Liver (tissue), 10 donors: ENCODE measurements at places on chromosomes 7 and 10.

DNA sequence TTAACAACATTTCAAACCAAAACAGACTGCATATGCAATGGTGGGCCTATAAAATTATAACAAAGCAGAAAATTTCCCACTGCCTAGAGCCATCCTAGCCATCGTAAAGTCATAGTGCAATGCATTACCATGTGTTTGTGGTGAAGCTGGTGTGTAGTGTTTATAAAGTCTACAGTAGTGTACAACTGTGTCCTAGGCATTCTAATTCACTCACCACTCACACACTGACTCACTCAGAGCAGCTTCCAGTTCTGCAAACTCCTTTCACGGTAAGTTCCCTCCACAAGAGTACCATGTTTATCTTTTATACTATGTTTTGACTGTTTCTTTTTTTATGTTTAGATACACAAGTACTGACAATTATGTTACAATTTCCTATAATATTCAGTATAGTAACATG is 1104.1 kb upstream of the PHF14 start:
- no peak for DNase-seq

DNA sequence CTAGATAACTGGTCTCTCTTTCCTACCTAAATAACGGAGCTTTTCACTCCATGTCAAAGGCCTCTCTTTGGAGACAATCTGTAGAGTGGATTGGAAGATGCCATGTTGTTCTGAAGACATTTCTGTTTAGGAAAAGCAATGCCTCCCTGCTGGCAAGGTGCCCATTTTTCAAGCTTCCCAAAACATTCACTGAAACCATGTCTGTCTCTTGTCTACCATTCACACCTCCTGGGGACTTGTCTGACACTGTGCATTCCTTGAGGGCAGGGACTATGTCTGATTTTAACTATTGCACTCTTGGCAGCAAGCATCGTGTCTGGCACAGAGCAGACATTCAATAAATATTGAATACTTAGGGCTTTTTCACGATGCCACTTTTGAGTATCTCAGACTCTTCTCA is 528.9 kb upstream of the NRP1 start:
- no peak for DNase-seq

GRCh38 chr7:128931965-128932861 is 5.5 kb upstream of the IRF5 start:
- DNase-seq: no peak

- no peak for DNase-seq
Observed at GRCh38 chr7:43850348-43851116, 18.8 kb downstream of the MRPS24 start.

DNA sequence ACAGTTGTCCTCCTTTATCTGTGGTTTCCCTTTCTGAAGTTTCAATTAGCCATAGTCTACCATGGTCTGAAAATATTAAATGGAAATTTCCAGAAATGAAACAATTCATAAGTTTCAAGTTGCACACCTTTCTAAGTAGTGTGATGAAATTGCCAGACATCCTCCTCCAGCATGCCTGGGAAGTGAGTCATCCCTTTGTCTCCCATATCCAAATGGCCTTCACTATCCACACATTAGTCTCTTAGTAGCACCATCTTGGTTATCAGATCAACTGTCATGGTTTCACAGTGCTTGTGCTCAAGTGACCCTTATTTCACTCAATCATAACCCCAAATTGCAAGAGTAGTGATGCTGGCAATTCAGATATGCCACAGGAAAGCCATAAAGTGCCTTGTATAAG is 83.4 kb upstream of the PPP1R9A start:
- no peak for DNase-seq

DNA sequence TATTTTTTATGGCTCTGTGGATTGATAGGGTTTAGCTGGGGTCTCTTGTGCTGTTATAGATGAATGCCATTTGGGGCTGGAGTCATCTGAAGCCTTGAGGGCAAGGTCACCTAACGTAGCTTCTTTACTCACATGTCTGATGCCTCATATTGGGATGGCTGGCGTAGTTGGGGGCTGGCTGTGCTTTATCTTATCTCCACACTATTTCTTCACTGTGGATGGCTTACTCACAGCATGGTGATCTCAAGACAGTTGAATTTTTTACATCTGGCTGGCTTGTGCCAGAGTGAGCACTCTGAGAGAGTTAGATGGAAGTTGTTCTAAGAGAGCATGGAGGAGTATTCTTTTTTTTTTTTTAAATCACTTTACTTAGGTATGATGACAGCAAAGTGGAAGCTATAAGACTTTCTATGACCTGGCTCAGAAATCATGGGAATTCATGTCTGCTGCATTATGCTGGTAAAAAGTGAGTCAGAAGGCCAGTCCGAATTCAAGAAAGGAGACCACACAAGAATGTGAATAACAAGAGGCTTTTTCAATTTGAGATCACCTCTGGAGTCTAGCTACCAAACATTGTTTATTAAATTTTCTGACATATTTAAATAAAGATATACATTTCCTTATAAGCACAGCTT is 252.4 kb upstream of the TPK1 start:
- no peak for DNase-seq

DNA sequence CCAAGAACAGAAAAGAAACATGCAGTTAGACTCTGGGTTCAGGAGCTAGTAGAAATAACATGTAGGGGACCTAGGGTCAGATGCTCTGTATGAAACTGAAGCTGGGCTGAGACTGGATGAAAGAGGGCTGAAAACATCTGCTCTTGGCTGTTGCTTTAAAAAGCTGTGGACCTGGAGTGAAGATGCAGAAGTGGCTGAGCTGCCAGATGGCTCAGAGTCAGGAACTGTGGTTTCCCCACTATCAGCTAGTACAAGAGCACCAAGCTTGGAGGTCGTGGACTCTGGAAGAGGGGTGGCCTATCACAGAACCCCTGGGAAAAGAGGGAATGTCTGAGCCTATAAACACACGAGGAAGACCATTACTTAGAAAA is 5.9 kb downstream of the ADK start:
- DNase-seq: no peak

DNA sequence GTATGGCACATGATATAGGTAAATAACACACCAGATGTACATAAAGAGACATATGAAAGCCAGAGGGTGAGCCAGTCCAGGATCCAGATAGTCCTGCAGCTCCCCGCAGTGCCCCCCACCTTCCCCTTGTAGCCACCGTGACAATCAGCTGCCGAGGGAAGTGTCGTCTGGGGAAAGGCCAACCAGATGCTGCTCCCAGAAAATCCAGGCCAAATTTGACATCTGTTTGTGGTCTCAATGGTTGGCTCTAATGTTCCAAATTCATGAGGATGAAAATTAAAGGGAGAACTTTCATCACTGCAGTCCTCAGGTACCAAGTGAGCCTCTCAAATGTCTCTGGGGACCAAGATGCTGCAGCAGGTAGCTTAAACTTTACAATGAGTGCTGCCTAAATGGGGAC is 210.3 kb downstream of the PTEN start:
- DNase-seq: no peak

GRCh38 chr10:123451618-123452245 is 214.4 kb upstream of the GPR26 start:
- no peak for DNase-seq

- DNase-seq: no peak
Observed at GRCh38 chr7:74527842-74528241, 74.1 kb downstream of the GTF2IRD1 start.

DNA sequence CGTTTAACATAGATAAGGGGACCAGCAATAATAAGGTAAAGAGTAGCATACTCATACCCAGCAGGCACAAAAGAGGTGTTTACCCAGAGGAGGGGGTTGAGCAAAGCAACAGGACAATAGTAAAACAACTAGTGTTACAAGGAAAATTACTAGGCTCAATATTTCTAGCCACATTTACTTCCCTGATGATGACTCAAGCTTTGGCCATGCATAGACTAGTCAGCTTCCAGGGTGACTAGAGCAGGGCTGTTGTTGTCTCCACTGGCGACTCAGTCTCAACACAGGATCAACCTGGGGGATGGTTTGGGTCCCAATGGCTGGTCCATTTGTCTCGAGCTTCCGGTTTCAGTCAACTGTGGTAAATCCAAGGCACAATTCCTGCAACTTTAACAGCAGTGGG is 217.7 kb upstream of the KCND2 start:
- DNase-seq: no peak

DNA sequence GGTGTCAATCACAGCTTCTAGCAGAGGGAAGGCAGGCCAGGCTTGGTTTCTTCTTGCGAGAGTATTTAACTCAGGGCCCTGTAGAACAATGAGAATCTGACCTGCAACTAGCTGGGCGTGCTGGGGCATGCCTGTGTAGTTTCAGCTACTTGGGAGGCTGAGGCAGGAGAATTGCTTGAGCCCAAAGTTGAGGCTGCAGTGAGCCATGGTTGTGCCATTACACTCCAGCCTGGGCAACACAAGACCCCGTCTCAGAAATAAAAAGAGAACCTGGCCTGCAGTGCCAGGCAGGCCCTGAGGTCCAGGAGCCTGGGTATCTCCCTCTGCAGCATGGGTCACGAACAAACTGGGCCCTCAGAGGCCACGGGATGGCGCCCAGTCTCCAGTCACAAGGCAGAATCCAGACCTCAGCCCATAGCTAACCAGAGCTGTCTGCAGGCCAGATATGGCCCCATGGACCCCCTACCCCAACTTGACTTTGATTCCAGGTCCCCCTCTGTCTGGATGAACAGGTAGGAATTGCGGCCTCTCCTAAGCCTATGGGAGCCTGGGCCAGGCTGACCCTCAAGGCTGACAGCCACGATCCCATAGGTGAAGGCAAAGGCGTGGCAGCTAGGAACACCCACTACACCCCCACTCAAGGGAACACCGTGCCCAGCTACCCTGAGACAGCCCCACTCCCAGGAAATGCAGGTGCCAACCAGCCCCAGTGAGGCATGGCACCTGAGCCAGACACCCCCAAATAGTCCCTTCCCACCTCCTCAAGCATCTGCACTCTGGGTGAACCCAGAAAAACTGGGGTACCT is 102.7 kb upstream of the TNRC18 start:
- DNase-seq: no peak

GRCh38 chr7:84043661-84044191 is 150.9 kb downstream of the SEMA3A start:
- no peak for DNase-seq

GRCh38 chr10:112721080-112721698 is 228.9 kb upstream of the TCF7L2 start:
- DNase-seq: no peak

DNA sequence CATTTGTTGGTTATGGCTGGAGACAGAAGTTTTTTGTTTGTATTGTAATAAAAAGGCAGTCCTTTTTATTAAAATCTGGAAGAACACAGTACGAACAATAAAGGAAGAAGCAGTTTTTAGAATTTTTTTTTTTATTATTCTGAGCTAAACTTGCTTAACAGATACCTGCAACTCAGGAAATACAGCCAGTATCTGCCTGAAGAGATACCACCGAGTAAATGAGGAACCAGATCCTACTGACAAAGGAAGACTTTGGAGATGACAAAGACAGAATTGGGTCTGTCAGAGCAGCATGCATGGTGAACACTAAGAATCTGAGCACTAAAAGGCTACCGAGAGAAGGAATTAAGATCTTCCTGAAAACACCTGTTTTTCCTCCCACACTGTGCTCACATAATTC is 1335.9 kb upstream of the SORCS1 start:
- DNase-seq: no peak

- DNase-seq: no peak
Observed at GRCh38 chr10:82071231-82071630, 196.2 kb downstream of the NRG3 start.

- no peak for DNase-seq
Observed at GRCh38 chr7:94061326-94061725, 57.2 kb upstream of the BET1 start.

- no peak for DNase-seq
Observed at GRCh38 chr10:34498821-34499220, 316.3 kb downstream of the PARD3 start.

DNA sequence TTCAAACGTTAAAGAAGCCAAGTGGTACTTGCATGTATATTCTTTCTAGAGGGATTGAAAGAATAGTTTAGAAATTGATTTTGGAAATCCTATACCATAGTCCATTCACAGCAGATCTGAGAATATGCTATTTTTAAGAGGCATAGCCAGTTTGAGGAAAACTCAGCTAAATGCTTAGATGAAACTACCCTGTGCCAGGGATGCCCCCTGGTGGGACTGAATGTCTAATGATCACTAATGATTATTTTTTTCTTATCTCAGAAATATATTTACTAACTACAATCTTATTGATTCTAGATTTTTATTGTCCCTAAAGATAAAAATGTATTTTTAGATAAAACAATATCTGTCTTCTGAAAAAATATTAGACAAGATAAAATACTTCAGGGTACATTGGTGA is 844.9 kb upstream of the PHF14 start:
- no peak for DNase-seq

DNA sequence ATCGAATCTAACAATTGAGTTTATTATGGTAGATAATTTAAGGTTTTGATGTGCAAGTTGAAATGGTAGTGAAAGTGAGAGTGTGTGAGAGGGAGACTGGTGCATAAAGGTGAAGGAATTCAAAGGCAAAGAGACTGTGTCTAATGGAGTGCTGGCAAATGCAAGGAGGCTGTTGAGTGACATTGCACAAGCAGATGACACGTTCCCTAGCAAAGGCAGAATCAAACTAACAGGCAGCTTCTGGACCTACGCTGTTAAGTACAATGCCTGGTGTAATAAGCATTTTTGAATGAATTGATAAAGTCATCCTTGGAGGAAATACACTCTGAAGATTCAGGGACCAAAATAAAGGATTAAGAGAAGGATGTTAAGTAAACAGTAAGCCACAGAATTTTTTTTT is 11.7 kb upstream of the GPR141 start:
- no peak for DNase-seq

DNA sequence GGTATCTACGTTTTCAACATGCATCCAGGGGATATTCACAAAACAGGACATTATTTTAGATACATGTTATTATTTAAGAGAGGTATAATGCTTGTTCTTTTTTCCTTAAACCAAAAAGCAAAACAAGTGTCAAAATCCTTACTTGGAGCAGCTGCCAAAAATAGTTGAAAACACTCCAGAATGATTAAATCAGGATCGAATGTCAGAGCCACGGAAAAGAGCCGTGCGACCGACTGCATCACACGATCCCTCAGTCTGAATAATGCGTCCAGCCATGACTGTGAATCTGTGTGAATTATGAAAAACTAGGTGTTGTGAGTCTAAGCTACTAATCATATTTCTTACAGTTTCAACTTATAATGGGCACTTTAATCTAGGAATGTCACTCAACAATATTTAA is 126.0 kb downstream of the PARD3 start:
- no peak for DNase-seq

DNA sequence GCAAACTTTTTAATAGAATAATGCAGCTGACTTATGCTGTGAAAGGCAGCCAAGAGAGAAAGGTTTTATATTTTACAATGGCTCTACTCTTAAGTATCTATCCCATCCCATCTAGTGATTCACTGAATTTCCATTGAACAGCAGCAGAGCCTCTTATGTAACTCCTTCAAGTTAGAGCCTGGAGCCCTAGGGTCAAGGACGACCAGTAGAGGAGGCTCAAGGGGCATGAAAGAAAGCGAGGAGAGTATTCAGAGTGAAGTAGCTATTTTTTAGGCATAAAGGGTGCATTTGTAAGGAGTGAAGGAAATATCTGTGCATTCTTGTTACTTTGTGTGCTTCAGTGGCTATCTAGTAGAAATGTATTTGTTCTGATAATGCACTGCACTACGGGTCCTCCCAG is 180.2 kb upstream of the TPK1 start:
- DNase-seq: no peak
